ENCODE measurements at places on chromosomes 1 and 21.

DNA sequence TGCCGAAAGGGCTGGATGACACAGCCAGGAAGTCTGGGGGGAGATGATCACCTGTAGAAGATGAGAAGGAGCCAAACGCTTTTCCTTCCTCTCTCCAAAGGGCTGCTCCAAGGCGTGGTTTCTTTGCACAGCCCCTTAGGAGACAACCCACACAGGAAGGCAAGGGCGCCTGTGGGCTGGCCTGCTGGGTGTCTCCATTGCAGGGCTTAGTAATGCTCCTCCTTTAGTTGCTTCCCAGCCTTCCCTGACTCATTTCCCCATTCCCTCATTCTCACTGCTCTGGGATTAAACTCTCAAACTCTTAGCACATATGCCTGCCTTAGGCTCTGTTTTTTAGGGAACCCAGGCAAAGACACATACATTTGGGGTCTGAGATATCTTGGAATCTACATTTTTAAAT lies 1.7 kb upstream of the CLCA1 start:
- DNase-seq = no peak

DNA sequence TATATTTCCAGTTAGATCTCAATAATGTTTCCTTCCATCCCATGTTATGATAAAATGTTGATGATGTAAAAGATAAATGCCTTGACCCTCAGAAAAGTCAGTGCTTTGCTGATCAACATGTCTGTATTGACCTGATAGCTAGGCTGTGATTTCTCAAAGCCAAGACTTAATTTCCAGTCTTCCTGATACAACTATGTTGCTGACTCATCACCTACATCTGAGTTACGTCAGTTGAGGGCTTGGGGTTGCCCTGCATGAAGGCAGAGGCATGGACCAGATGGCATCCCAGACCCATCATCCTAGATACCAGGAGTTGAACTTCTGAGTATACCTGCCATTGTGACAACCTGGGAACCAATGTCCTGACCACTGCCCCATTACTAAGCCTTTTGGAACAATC lies 4.8 kb downstream of the LCE1D start:
- DNase-seq = no peak

GRCh38 chr1:224569276-224569675 lies 46.8 kb upstream of the CNIH3 start:
- no peak for DNase-seq

DNA sequence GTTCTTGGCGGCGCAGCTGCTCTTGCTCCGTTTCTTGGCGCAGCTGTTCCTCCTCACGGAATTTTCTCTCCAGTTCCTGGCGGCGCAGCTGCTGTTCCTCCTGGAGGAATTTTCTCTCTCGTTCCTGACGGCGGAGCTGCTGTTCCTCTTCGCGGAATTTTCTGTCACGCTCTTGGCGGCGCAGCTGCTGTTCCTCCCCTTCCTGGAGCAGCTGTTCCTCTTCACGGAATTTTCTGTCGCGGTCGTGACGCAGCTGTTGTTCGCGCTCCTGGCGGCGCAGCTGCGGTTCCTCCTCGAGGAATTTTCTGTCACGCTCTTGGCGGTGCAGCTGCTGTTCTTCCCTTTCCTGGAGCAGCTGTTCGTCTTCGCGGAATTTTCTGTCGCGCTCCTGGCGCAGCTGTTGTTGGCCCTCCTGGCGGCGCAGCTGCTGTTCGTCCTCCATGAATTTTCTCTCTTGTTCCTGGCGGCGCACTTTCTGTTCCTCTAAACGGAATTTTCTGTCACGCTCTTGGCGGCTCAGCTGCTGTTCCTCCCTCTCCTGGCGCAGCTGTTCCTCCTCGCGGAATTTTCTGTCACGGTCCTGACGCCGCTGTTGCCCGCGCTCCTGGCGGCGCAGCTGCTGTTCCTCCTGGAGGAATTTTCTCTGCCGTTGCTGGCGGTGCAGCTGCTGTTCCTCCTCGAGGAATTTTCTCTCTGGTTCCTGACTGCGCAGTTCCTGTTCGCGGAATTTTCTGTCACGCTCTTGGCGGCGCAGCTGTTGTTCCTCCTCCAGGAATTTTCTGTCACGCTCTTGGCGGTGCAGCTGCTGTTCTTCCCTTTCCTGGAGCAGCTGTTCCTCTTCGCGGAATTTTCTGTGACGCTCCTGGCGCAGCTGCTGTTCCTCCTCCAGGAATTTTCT lies 7.0 kb downstream of the TCHH start:
- no peak for DNase-seq

DNA sequence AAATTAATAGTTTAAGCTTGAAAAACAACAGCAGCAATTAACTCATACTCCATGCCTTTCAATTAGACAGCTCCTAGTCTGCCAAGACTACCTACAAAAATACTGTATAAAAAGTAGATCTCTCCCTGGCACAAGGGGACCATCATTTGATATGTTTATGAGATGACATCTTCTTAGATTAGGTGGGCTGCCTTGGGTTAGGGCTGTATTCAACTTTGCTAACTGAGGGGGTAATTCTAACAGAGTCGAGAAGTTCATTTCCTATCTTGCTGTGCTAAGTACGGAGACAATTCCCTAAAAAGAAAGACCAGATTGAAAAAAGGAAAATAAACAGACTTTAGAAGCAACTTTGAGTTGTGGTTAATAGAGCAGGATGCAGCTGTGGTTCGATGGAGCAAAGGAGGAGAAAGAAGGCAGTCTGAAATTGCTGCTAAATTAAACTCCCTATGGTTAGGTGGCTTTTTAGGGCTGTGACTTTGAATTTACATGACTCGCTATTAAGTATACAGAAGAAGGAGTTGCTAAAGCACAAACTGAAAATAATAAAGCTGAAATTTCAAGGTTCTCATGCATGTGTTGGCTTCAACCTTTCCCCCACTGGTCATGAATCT lies 75.4 kb downstream of the CDC7 start:
- DNase-seq = no peak

DNA sequence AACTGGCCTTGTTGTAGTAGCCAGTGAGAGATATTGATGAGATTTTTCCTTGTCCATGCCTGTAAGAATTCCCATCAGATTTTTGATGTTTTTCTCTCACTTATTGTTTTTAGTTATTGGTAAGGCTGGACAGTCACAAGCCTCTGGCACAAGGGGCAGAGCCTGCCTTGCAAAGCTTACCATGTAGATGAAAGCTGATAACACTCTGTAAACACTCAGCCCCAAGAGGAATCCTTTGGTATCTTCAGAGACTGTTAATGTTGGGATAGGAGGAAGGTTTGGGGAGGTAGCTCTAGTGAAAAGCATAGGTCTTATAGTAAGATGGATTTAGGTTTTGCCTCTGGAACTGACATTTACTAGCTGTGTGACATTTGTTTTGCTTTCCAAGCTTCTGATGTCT lies 37.7 kb downstream of the MARK1 start:
- DNase-seq = no peak

- DNase-seq = no peak
Measured at GRCh38 chr1:109210058-109210457, 3.7 kb upstream of the SARS1 start.

- DNase-seq = no peak
Measured at GRCh38 chr1:52857443-52857842, 14.9 kb downstream of the ZYG11A start.

- no peak for DNase-seq
Measured at GRCh38 chr21:44778094-44778493, 23.5 kb downstream of the UBE2G2 start.

DNA sequence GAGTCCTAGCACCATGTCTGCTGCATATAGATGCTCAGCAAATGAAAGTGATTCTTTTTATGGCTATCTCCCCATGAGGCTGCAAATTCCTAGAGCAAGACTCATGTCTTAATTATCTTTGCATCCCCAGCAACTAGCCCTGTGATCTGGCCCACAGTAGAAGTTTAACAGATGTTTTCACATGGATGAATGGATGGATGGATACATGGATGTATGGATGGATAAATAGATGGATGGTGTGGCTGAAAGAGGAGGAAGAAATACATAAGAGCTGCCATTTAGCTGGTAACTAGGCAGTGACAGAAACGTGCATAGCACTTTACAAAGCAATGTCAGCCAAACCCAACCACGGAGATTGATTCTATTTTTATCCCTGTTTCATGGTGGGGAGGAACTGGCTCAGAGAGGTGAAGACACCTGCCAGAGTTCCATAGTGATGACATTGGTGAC lies 32.7 kb upstream of the ZBTB40 start:
- no peak for DNase-seq

- no peak for DNase-seq
Measured at GRCh38 chr21:29697555-29698193, 242.1 kb downstream of the GRIK1 start.

DNA sequence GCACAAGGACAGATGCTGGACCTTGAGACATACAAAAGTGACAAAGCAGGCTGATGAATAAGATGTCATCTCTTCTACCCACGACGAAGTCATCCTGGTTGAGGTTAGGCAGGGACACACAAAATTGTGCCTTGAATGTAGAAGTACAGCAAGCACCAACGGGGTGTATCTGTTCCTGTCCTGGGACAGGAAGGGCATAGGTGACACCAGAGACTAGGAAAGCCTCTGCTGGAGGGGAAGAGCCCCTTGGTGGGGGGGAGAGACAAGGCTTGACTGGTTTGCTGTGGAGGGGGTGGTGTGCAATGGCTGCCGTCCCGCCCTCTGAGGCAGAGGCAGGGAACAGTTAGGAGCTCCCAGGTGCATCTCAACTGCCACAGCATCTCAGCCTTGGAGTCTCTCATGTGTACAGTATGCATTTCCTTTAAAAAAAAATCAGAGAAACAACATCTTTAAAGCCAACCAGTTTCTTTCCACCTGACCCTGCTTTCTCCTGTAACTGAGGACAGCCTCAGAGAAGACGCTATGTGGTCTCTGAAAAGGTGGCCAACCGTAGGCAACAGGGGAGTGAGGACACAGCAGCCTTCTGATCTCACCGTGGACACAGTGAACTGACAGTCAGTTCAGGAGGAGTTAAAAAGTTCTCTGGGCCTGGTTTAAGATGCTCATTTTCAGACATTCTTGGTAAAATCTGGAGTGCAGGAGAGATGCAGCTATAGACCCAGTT lies 17.7 kb upstream of the GFI1 start:
- DNase-seq = no peak

DNA sequence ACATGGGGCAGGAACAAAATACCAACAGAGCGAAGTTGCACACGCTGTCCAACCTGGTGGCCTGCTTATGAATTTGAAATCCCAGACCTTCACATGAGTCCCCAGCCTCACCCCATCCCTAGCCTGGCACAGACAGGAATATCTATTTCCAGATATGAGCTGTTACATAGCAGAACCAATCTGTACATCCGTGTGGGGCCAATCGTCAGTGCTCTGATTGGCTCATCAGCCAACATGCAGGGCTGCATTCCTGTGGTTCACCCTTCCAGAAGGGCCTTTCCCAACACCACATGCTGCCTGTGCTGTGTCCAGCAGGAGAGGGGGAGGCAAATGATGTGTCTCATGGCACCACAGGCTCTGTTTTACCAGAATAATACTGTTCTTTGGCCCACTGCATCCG lies 31.3 kb downstream of the CCN1 start:
- no peak for DNase-seq

- DNase-seq = no peak
Measured at GRCh38 chr21:40985370-40985769, 138.4 kb upstream of the DSCAM start.

DNA sequence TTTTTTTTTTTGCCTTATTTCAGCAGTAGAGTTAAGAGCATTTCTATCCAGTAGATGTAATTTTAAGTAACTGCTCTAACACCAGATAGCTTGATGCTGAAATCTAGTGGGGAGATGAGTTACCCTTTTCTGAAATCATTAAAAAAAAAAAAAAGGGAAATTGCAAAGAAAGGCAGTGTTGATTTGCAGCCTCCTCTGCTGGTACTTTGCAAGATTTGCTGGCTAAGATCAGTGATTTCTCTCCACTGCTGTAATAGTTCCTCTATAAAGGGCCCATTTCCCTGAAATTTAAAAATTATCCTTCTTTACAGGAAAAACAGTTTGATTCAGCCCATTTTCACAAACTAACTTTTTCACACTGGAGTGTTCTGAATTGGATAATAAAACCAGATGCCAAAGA lies 120.6 kb downstream of the PTBP2 start:
- DNase-seq = no peak

- DNase-seq = peak; percentile 41
Measured at GRCh38 chr1:234612352-234613127, 2.6 kb upstream of the IRF2BP2 start.

GRCh38 chr1:144551107-144551542 lies 41.6 kb upstream of the PPIAL4F start:
- DNase-seq = peak; percentile 45

Measured in stimulated activated CD4-positive, alpha-beta T cell treated with anti-CD3 and anti-CD28 coated beads, Interleukin-12 subunit alpha, Interleukin-12 subunit beta, amount 100 ng/mL, for 48 hours (primary cell).